Activated T-cell treated with anti-CD3 and anti-CD28 coated beads for 24 hours (primary cell): ENCODE measurements at places on chromosomes 5 and 9.
A peak's percentile ranks its signal among the peaks of the same experiment; 100 is the strongest.

GRCh38 chr9:114216081-114216480 lies 60.7 kb downstream of the COL27A1 start:
- no peak for DNase-seq

DNA sequence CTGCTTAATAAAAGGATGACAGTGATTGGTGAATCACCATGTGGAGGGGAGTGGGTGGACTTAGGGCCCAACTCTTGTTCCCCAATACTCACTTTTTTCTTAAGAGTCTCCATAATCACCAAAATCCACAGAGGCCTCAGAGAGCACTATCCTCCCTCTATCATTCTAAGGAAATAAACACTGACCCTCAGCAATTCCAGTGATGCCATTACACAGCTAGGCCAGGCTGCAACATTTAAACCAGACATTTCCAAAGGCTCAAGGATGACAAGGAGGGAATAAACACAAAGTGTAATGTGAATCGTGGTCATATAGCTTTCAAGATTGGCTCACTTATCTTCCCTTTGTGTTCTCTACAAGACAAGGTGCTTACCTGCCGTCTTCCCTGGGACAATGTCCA lies 2.4 kb upstream of the ARSI start:
- DNase-seq: no peak

DNA sequence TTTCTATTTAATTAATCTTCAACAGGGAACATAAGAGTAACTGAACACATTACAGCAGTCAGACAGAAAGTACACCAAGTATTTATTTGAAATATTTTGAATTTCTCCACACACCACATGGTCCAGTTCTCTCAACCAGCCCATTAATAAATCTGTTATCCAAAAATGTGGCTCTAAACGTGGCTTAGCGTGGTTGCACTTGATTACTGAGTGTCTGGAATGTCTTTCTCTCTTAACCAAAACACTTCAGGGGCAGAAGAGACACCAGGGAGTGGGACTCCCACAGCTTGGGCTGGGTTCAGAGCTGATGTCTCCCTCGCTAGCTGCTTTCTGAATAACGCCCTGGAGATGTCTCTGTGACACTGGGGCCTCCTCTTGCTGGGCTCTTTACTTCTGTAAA lies 52.6 kb upstream of the FANCC start:
- no peak for DNase-seq

DNA sequence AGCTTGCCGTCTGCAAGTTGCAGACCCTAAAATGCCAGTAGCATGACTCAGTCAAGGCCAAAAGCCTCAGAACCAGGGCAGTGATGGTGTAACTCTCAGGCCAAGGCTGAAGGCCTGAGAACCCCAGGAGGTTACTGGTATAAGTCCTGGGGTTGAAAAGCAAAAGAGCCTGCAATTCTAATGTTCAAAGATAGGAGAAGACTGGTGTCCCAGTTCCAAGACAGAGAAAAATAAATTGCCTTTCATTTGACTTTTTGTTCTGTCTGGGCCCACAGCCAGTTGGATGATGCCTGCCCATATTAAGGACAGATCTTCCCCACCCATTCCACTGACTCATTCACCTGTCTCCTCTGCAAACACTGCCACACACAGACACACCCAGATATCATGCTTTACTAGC lies 673.2 kb downstream of the CDH18 start:
- no peak for DNase-seq

GRCh38 chr9:893843-894420 lies 52.4 kb downstream of the DMRT1 start:
- DNase-seq: peak; percentile 41

DNA sequence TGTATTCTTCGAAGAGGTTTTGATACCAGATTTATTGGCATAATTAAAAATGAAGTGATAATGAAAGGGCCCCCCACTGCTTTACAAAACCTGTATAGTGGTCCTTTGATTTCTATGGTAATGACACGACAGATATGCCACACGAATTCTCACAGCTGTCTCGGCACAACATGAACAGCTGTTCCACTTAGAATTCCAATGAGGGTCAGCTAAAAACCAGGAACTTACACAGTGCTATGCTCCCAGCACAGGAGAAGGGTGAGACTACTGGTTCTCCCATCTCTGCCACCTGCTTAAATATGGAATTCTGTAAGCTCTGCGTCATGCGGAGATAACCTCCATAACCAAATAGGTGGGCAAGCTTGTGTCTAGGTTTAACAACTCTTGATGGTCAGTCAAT lies 183.0 kb upstream of the EFNA5 start:
- no peak for DNase-seq

DNA sequence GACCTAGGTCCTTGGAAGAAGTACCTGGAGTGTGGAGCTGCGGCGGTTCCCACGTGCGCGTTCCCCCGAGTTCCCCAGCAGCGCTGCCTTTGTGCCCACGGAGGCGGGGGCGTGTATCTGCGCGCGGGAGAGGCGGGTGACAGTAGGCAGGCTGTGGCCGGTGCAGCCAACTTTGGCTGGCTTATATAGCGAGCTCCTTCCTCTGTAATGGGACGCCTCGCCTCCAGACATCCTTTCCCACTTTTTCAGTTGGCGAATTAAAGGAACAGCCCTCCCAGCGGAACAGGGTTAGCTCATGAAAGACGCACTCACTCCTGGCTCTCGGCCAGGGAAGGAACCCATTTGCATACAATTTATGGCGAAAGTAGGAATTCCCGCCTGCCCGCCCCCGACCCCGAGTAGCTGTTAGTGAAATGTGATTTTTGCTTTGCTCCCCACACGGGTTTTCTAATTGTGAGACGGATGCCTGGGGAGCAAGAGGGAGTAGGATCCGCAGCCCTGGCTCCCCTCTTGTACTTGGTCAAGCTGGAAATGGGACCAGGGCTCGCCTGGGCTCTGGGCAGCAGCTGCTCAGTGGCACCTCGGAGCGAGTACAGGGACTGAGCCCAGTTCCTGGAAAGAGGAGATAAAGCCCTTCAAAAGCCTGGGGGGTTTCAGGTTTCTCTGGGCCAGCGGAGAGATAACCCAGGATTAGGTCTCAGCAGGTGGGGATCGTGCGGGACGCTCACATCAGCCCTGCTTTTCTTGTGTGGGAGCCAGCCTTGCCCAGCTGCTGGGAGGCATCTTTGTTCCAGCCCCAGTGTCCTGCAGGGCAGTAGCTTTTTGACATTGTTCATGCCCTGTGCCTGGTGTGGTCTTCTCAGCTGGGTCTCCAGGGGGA lies at the start of gene TNC:
Gene TNC, minus strand, starts transcription at position 159 of the 880 bp plus-strand sequence. CDS start 27,139 bp downstream, outside the sequence.
- DNase-seq: no peak

DNA sequence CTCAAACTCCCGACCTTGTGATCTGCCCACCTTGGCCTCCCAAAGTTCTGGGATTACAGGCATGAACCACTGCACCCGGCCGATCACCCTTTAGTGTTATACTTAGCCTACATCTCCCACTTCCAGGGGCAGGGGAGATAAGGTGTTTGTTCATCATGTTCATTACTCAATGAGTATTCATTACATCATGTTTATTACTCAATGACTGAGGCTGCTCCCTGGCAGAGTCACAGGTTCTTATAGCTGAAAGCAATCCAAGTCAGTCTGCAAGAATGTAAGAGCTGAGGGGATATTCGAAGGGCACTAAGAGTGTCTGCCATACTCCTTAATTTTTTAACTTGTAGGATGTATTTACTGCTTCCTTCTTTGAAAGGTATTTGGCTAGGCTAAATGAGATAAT lies 214.2 kb downstream of the SPATA31D1 start:
- DNase-seq: no peak

- no peak for DNase-seq
These were observed 15.0 kb upstream of the GLRX start for GRCh38 chr5:95837492-95837891.

GRCh38 chr5:157116483-157116954 lies 7.7 kb upstream of the HAVCR2 start:
- DNase-seq: no peak

GRCh38 chr9:73357607-73358006 lies 205.9 kb downstream of the ANXA1 start:
- DNase-seq: no peak

DNA sequence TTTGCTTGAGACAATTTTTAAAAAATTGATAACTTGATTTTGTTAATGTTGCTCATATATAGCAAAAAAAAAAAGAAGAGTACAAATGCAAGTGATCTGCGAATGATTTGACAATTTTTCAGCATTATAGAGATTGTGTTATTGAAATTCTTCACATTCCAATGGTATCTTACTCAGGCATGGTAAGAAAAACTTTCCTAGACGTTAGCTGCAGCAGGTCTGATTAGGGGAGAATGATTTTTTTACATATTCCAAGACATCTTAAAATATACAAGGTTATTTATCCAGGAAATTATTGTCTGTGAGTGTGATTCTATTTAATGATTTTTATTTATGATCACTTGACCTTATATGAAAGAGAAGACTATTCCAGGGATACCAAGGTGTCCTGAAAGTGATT lies 361.9 kb downstream of the MAT2B start:
- DNase-seq: no peak

- no peak for DNase-seq
These were observed 65.6 kb downstream of the PSD2 start for GRCh38 chr5:139861021-139861888.

- no peak for DNase-seq
These were observed 264.3 kb upstream of the PANK3 start for GRCh38 chr5:168843277-168844015.

DNA sequence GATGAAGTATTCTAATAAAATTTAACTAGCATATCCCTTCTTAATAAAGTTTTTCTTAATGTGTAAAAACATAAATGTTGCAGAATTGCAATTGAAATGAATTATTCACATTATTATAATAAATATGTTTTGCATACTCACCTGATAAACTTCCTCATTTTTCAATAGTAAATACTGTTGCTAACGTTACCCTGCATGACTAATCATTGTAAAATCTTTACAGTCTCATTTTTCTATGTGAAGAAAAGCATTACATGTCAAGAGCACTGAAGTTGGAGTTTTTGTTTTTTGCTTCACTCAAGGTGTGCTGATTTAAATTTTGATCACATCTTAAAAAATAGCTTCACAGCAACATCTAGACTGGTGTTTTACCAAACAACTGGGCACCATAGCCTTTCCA lies 157.2 kb upstream of the CDH18 start:
- DNase-seq: no peak

- no peak for DNase-seq
These were observed 192.6 kb downstream of the TLE4 start for GRCh38 chr9:79764374-79764773.
